Activated naive CD8-positive, alpha-beta T cell treated with anti-CD3 and anti-CD28 coated beads, Interleukin-2, amount 50 U/mL, for 16 hours (primary cell): ENCODE measurements at places on chromosomes 3 and 15.

- no peak for DNase-seq
Observed at GRCh38 chr15:25568751-25569150, 129.9 kb upstream of the UBE3A start.

GRCh38 chr3:128735287-128735686 is 9.3 kb downstream of the RAB7A start:
- DNase-seq: no peak

GRCh38 chr15:65731926-65732325 is 60.2 kb downstream of the DENND4A start:
- DNase-seq: no peak

- no peak for DNase-seq
Observed at GRCh38 chr15:95709959-95710695, 620.4 kb upstream of the NR2F2 start.

DNA sequence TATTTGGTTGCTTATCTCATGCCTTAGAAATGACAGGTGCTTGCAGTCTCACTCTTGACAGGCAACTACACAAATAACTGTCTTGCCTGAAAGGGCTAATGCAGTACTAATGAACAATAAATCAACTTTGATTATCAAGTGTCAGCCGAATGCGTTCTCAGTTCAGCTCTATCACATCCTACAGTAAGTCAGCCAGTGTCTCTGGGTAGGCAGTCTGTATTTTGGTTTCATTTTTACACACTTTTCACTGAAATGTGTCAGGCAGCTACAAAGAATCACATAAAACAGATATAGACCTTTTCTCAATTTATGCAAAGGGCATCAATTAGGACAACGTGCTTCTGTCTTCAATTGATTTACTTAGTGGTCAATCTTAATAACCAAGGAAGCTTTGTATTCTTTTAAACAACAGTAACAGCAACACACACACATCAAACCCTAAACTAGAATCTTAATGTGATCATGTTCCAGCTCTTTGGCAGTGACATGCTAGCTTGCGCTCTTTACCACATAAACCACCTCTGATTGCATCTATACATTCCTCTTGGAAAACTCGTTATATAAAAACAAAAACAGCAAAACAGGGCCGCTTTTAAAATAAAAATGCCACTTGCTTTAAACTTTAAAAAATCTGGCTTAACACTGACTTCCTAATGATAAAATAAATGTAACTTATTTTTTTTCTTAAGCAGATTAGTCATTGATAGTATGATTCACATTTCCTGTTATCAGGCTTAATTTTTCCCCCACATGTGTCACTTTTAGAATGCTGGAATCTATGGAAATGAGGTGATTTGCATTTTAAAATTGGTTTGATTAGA is 520.4 kb downstream of the FOXP1 start:
- no peak for DNase-seq

DNA sequence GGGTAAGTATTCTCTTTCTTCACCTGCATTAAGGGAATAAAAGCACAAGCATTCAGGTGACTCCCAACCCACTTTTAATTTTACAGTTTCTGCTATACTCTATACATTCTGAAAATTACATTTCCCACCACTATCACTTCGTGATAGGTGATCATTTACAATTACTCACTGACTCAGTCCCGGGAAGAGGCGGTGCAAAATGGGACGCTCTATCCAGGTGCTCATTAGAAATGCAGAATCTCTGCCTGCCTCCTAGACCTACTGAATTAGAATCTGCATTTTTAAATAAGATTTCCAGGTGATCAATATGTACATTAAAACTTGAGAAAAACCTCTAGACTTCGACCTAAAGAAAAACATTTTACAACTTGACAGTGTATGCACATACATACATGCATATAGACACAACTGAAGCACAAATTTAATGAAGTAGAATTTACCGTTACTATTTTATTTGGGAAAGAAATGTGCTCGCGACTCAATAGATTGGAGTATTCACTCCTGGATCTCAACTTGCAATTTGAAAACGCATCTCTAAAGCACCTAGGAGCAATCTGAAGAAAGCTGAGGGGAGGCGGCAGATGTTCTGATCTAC is 598 bp upstream of the TGFBR2 start:
- DNase-seq: no peak

GRCh38 chr3:5304789-5305683 is 117.5 kb downstream of the EDEM1 start:
- no peak for DNase-seq

- DNase-seq: no peak
Observed at GRCh38 chr15:31328969-31329639, 2.5 kb downstream of the KLF13 start.

DNA sequence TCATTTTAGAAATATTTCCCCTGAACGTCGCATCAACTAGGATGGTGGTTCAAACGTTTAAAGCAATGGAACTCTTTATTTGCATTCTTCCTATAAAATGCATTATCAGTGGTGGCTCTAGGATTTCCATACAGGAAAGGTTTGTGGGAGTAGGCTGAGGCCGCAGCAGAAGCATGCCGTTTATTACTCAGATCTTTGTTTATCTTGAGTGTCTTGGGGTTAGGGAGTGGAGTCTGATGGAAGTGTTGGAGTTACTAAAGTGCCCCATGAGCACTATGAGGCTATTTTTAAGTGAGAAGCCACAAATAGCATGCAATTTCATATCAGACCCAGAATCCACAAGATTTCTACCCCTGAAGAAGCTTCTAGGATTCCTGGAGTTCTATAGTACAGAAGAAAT is 26.2 kb downstream of the ATOSA start:
- DNase-seq: no peak

DNA sequence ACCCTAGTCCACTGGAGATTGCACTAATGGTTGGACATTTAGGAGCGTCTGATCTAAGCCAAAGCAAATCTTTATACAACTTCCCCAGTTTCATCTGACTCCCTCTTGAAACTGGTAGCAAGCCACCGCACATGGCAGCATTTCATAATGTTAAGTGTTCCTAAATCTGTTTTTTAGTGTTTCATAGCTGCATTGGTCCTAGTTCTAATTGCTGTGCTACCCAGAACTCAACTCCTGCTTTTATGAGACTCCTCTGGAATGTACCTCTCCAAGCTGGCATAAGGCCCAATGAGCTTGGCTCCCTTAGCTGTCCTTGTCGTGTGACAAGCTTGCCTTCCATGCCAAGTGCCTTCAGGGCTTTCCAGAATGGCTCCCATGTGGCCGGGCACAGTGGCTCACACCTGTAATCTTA is 65.3 kb upstream of the FLNB start:
- no peak for DNase-seq

DNA sequence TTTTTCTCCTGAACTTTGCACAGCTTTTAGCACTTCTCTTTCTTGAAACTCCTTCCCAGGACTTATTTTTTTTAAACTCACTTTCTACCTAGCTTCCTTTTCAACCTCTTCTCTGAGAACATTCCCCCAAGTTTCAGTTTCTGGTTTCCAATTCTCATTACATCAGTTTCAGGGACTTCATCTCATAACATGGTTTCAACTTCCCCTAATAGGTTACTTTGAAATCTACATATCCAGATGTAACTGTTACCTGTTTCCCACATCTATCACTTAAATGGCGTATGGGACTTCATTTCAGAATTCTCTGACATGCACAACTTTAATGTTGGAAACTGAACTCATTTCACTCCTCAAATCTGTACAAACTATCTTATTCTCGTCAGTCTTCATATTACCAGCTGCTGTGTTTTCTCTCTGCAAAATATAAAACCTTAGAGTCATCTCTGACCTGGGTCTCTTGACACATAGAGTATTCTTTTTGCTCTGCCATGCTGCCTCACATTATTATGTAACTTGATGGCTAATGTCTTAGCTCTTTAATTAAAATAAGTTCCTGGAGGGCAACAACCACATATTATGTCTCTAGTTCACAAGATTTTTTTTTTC is 58.4 kb downstream of the NME9 start:
- DNase-seq: no peak

- DNase-seq: no peak
Observed at GRCh38 chr15:44328135-44328534, 39.6 kb downstream of the GOLM2 start.

- DNase-seq: no peak
Observed at GRCh38 chr3:187243933-187244524, 46.7 kb downstream of the RTP1 start.

DNA sequence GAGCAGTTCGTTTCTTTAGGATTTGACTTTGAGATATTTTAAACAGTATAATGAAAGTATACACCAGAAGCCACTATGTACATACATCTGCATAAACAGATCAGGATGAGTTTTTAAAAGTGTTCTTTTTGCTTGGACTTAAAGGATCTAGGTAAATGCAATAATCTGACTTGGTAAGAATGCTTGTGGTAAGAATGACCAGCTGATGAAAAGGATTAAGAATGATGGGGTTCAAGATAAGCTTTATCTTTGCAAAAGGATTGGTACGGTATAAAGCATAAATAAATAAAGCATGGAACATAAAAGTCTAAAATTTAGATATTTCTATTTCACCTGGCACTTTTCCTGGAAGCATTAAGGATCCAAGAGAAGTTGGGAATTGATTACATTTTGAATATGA is 9.8 kb upstream of the MME start:
- DNase-seq: no peak

GRCh38 chr3:123949641-123950040 is 11.4 kb downstream of the CCDC14 start:
- DNase-seq: no peak

- no peak for DNase-seq
Observed at GRCh38 chr3:108060331-108060730, 30.5 kb downstream of the CD47 start.

- DNase-seq: no peak
Observed at GRCh38 chr3:27345493-27345892, 23.7 kb downstream of the NEK10 start.

DNA sequence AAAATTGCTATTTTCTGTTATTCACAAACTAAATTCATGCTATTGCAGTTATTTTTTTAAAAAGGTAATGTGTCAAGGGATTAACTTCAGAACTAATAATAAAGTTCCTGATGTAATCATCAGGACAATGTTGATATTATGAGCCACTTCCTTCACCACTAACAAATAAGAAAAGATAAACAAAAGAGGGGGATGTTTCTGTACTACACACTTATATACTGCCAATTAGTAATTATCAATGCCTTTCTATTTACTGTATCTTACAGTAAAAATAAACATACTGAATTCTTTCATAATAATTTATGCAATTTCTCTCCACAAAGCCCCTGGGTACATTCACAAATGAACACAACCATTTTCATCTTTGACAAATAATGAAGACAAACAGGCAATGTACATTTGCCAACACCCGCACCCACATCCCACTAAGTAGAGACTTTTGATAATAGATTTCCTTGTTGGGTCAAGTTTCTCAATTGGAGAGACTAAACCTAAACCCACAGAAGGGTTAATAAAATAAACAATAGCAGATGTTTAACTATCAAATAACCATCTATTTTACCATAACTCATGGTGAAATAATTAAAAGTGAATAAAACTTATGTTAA is 3.7 kb downstream of the CBLB start:
- DNase-seq: no peak

DNA sequence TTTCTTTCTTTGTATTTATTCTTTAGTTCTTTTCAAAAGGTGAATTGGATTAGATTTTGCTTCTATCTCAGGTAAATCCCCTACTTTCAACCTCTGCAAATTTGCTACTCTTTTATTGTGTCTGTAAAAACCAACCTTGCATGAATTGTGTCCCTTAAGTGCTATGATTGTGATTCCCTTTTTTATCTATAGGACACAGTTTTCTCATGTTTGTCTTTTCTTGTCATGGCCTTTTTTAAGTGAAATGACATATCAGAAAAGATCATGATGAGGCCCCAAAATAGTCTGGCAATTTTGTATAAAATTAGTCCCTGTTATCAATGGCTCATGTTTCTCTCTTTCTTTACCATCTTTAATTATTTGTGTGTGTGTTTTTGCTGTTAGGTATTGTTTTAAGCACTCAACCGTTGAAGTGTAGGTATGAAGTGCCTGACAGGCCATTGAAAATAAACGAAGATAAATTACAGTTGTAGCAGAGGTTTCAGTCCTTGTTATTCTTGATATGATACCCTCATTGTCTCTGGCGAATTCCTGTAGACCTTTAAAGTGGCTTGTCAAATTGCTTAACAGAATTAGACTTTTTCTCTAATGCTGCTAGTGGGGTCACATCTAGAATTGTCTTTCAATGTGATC is 184.3 kb downstream of the UBE2E2 start:
- no peak for DNase-seq

GRCh38 chr3:45244356-45244755 is 18.3 kb upstream of the TMEM158 start:
- no peak for DNase-seq

- DNase-seq: no peak
Observed at GRCh38 chr15:84402856-84403608, 167.5 kb downstream of the GOLGA6L4 start.

- no peak for DNase-seq
Observed at GRCh38 chr3:107990926-107991325, 99.9 kb downstream of the CD47 start.

DNA sequence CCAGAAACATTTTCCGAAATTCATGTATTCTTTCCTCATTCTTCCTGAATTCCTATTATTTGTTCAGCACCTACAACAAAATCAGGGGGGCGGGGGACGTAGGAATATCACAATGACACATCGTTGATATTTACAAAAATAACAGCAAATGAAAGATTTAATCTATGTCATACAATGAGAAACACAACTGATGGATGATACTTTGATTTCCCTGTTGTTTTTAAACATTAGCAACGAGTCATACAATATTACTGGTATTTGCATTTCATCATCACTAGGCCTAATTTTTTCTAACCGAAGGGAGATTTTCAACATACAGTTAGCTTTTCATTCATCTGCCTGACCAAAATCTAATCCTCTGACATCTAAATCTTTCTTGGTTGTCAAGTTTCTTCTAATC is 45.3 kb upstream of the INO80 start:
- DNase-seq: no peak

GRCh38 chr3:101017017-101017416 is 23.8 kb upstream of the ABI3BP start:
- DNase-seq: no peak

DNA sequence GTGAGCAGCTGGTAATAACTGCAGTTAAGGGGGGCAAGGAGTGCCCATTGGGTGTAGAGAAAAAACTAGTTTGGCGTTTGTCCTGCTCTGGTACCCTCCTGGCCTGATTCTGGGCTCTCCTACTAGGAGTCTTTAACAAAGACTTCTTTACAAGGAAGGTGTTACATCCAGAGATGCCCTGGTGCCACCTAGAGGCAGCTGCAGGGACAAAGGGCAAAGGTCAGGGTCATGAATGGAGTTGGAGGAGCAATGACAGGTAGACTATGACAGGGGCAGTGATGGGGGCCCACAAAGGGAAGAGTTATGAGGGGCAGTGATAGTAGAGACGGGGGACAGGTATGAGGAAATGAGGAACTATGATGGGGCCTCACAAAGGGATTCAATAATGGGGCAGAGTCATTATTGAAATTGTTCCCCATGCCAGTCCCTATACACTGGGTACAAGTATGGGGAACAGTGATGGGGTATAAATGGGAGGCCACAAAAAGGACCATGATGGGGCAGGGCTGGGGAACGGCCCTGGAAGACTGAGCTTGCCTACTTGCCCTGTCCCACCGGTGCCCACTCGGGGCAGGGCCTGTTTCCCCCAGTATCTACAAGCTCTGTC is 7.9 kb downstream of the CCDC71 start:
- peak; percentile 16 for DNase-seq

GRCh38 chr3:56980798-56981390 is 79.6 kb upstream of the SPATA12 start:
- no peak for DNase-seq
